ENCODE measurements at places on chromosomes 4 and X. TPM values are rescaled to one million over a fixed set of nuclear protein-coding genes. Genes with fewer than 3 reads are reported as not detected.

DNA sequence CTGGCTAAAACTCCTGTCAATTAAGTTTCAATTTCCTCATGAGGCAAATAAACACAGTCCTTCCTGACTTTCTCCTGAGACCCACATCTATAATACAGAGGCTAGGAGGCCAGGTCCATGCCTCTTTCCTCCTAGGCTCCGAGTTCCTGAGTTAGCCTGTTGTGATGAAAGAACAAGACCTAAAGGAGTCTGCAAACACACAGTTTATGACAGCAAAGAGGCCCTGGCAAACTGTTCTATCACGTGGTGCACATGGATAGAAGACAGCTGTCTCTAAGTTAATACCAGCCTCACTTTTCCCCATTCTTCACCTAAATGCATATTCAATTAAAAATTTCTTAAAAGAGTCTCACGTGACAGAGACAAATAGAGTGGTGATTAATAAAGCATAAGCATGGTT lies 145.2 kb downstream of the TET2 start:
- DNase-seq = no peak

STEEP1 gene
- total RNA-seq = 29.6 TPM

DNA sequence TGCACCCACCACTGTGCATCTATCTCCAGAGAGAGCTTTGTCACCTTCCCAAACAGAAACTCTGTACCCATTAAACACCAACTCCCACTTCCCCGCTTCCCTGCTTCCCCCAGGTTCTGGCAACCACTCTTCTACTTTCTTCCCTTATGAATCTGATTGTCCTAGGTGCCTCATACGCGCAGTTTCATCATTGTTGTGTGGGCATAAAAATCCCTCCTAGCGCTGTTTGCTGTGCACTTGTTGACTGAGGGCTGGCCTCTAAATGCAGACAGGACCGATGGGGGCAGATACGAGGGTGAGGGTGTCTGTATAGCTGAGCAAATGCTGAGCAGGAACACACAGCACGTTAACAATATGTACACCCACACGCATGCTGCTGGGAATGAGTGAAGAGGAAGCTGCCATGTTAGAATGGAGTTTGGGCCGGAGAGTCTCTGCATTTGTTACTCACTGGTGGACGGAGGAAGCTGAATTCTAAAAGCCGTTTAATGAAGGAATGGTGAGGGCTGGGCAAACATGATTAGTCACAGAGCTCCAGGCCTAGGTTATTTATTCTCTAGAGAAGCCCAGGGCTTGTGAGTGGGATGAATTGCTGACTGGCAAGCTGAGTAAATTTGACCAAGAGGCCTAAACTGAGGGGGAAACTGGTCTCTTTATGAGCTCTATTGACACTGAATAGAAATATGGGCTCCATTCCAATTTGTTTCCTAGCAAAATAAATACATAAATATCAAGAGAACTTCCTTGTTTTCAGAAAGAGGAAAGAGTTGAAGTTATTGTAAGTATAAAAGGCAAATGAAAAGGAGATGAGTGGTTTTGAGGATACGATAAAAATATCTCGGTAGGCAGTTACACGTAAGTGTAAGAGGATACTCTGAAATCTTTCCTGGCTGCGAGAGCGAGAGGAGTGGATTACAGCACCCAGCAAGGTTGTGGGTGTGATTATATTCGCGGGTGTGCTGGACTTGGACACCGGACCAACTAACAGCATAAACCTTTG lies 95.9 kb upstream of the RPS6KA3 start:
- DNase-seq = no peak

GRCh38 chr4:162392946-162393345 lies 229.1 kb upstream of the FSTL5 start:
- DNase-seq = no peak

P2RY8 gene
- total RNA-seq = 0.23 TPM

GRCh38 chr4:73679836-73680235 lies 59.6 kb upstream of the RASSF6 start:
- no peak for DNase-seq

- no peak for DNase-seq
Observed at GRCh38 chr4:111781611-111782010, 363.6 kb upstream of the FAM241A start.

GRCh38 chrX:44451056-44451455 lies 91.6 kb downstream of the FUNDC1 start:
- DNase-seq = no peak

TLR1 gene
- total RNA-seq = 0.87 TPM

CLTRN gene
- total RNA-seq = 2.1 TPM

NUDT10 gene
- 1.4 TPM for total RNA-seq

DNA sequence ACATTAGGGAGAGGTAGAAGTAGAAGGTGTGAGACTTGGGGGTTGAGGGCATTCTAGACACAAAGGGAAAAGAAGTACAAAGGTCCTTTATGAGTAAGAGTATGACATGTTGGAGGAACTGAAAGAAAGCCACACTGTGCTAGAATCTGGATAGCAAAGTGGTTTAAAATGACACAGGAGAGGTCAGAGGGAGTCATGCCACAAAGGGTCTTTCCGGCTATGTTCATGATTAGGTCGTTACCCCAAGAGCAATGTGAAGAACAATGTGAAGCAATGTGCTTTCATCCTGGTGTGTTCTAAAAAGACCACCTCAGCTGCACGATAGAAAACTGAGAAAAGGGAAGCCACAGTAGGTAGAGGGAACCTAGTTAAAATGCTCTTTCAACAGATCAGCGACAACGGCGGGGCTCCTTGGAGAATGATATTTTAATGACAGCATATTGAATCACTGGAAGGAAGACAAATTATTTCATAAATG lies 29.2 kb downstream of the SMIM14 start:
- no peak for DNase-seq
